Right ventricle myocardium superior (tissue), 1 donor: ENCODE measurements at places on chromosomes 6 and 20. TPM values are rescaled to one million over a fixed set of nuclear protein-coding genes. Genes with fewer than 3 reads are reported as not detected.

C4B gene
- total RNA-seq: 58.3 TPM

DNA sequence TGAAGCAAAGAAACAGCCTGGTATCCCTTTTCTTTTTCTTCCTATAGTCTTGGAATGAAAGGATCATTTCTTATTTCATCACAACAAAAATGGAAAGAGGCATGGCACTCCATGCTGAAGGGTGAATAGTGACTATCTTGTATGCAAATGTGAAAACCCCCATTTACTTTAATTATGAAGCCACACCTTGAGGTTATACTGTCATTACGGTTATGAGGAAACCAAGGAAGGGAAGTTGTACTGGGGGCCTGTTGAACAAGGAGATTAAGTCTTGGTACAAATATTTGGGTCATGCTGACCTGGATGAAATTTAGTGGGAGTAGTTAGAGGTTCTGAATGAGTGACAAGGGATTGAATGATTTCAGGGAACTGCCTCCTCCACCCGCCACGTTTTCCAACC is 8.7 kb upstream of the STXBP5 start:
- DNase-seq: no peak

- no peak for DNase-seq
Observed at GRCh38 chr6:12555267-12555666, 161.3 kb upstream of the PHACTR1 start.

- DNase-seq: no peak
Observed at GRCh38 chr6:126195625-126196236, 144.2 kb upstream of the CENPW start.

DNA sequence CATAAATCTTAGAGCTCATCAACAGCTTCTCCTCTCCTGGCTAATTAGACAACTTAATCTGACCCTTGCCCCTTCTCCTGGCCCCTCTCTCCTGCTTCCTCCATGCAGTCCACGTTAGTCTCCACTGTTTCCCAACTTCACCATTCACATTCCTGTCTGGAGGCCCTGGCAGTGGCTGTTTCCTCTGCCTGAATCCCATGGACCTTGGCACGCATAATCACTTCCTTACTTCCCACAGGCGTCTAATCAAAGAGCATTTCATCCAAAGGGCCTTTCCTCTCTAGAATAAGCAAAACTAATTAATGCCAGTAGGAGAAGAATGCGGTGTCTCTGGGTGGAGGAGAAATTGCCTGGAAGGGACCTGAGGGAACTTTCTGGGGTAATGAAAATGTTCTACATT is 16.4 kb upstream of the XRN2 start:
- no peak for DNase-seq
